ENCODE measurements at places on chromosomes 12 and 14.
A peak's percentile ranks its signal among the peaks of the same experiment; 100 is the strongest.

DNA sequence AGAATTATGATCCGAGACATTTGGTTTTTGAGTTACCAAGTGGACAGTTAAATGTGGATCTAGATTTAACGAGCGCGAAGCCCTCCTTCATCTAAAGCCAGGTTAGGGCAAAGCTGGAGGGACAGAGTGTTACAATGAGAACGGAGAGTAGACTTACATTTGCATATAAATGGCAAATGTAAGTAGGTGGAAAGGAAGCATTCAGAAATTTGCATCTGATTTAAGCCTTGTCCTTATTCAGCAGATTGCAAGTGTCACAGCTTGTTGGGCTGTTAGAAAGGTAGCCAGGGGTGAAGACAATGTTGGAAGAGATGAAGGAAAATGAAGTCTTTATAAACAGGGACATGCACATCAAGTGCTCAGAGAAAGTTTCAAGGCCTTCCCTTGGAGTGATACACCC lies 806.2 kb downstream of the GALC start:
- no peak for DNase-seq

- DNase-seq = no peak
These were observed 27.1 kb upstream of the TESC start for GRCh38 chr12:117126335-117126734.

DNA sequence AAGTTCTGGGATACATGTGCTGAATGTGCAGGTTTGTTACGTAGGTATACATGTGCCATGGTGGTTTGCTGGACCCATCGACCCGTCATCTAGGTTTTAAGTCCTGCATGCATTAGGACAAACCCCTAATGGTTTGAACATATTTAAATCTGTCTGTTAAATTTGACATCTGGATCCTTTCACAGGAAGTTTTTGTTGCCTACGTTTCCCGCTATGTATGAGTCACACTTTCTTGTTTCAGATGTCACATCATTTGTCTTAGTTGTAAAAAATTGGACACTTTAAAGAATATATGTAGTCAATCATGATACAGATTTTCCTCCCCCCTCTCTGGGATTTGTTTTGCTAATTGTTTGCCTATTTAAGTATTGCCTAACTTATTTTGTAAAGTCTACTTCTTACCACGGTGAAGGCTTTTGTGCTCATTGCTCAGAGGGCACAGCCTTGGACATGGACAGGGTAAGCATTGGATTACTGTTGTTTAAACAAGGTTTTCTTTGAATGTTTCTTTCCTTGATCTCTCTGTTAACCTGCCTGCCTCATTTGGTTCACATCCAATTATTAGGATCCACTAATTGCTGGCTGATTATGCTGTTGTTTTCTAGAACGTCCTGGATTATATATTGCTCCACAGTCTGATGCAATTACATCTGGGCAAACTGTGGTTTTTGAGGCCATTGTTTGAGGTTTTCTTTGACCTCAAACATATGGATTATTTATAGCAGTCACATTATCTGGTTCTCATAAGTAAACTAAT lies 1441.4 kb downstream of the AACS start:
- DNase-seq = no peak

- no peak for DNase-seq
These were observed 14.3 kb downstream of the ISCA2 start for GRCh38 chr14:74507840-74508239.

DNA sequence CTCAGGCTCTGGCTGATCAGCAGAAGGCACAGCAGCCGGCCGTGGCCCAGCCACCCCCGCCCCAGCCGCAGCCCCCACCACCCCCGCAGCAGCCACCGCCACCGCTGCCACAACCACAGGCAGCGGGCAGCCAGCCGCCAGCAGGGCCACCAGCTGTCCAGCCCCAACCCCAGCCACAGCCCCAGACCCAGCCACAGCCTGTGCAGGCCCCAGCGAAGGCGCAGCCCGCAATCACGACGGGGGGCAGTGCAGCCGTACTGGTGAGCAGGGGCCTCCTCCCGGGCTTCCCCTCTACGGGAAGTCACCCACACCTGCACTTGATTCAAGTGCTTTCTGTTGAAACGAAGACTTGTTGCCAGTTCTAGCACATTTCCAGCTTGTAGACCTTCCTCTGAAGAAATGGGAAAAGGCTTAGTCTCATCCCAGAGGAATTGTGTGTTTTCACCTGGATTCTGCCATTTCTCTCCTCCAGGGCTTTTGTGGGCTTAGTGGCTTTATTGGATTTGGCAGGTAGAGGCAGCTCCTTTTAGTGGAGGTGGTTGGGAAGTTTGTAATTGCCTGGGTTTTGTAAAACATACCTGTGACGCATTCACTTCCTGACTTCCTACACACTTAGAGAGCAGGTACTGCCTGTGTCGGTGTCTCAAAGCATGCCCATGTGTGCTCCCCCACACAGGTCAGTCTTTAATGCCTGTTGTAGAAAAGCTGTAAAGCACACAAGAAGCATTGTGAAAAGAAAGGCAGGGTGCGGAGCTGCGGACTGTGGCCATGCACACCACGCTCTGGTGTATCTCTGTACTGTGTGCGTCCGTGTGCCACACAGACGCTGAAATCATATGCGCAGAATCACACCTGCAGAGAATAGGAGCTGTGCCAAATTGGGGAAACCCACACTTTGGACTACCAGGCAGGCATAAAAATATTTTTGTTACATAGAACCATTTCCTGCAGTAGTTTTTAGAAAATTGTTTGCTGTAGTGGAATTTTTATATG lies 90.5 kb downstream of the DDX51 start:
- no peak for DNase-seq

GRCh38 chr12:102963796-102964195 lies 6.3 kb downstream of the ASCL1 start:
- no peak for DNase-seq

- DNase-seq = no peak
These were observed 12.3 kb upstream of the RPS6KL1 start for GRCh38 chr14:74935360-74935680.

- no peak for DNase-seq
These were observed 1.7 kb downstream of the HAL start for GRCh38 chr12:95994476-95994875.

- no peak for DNase-seq
These were observed 9.9 kb downstream of the IFT43 start for GRCh38 chr14:75995372-75996041.

GRCh38 chr12:11555743-11556625 lies 93.5 kb upstream of the ETV6 start:
- peak; percentile 85 for DNase-seq

- DNase-seq = no peak
These were observed 210.3 kb downstream of the TMTC2 start for GRCh38 chr12:82896979-82897378.

- no peak for DNase-seq
These were observed 24.4 kb upstream of the KITLG start for GRCh38 chr12:88604646-88605045.

GRCh38 chr12:13595536-13596443 lies 385.6 kb downstream of the GRIN2B start:
- peak; percentile 1 for DNase-seq

- no peak for DNase-seq
These were observed 134.2 kb downstream of the SYNE2 start for GRCh38 chr14:63986789-63987533.
